ENCODE measurements at places on chromosomes 16 and 17. TPM values are rescaled to one million over a fixed set of nuclear protein-coding genes. Genes with fewer than 3 reads are reported as not detected.

The CLDN6 gene
- not detected for total RNA-seq

The MAFG gene
- 17.7 TPM for total RNA-seq

The GAS2L2 gene
- total RNA-seq: not detected

DNA sequence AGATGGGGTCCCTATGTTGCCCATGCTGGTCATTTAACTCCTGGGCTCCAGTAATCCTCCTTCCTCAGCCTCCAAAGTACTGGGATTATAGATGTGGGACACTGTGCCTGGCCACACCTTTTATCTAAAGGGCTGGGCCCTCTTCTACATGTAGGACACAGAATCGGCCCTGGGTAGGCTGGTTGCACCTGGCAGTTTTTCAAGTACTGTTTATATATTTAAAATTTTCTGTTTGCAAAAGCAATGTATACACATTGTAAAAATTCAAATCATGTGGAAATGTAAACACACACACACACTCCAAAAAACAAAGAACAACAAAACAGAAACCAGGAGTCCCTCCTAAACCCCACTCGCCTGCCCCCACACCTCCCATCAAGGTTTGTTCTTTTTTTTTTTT, 28.1 kb upstream of the SIAH1 start:
- DNase-seq: no peak

DNA sequence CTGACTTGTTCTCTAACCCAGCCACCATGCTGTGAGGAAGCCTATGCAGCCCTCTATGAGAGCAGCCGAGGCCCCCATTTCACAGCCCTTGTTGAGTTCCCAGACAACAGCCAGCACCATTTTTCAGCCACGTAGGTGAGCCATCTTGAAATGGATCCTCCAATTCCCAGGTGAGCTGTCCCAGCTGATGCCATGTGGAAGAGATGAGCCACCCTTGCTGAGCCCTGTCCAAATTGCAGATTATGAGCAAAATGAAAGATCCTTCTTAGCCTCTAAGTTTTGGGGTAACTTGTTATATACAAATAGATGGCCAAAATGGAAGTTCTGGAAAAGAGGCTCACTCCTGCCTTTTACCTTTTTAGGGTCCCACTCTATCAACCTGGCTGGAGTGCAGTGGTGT, 25.7 kb upstream of the TIMP2 start:
- no peak for DNase-seq

GRCh38 chr17:75876938-75877751, 1.2 kb downstream of the TRIM47 start:
- DNase-seq: peak; percentile 94

DNA sequence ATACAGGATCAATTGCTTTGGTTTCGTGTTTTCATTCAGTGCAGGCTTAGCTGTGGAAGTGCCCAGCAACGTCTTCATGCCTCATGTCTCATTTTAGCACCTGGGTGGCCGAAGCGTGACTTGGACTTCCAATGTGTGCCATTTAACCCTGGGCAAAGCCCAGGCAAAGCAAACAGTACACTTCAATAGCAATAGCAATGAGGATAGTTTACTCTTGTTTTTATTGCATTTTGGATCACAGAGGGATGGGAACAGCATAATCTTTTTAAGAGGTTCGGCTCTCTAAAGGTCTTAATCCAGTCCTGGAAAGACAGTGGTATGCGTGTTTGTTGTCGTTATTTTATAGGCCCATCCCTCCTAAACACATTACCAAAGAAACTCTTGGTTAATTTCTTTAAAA, 86.2 kb downstream of the HS3ST3B1 start:
- DNase-seq: no peak

- DNase-seq: no peak
Measured at GRCh38 chr17:45299361-45299760, 17.5 kb downstream of the MAP3K14 start.

DNA sequence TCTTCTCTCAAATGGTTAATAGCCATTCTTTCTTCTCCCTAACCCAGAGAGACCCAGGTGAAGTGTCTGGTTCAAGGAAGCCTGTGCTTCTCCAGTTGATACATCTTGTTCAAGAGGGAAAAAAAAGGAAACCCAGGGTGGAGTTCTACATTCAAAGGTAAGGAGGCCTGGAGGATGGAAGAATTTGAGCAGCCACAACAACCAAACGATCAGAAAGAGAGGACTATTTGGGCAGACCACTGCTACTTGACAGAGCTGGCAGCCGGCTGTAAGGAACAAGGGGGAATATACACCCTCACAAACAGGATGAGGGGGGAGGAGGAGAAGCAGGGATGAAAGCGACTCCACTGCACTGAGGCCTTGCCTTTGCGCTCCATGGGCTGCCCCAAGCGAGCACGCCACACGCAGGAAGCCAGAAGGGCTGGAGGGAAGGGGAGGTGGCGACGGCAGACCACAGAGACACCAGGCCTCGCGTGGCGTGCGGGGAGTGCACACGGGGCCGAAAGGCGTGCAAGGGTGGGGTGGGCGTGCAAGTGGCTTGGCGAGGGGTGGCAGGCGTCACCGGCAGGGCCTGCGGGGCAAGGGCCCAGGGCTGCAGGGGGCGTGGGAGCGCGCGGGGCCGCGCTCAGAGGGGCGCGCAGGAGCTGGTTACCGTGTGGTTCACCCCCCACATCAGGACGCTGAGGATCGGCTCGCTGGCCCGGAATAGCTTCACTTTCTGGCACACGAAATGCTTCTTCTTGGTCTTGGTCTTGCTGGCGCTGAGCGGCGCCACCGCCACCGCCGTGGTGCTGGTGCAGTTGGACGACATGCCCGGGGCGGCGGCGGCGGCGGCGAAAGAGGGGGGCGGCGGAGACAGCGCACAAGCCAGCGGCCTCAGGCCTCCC, 499 bp downstream of the PIP4K2B start:
- peak; percentile 74 for DNase-seq

- DNase-seq: peak; percentile 42
Measured at GRCh38 chr16:80541306-80541694, 507 bp downstream of the DYNLRB2 start.
